ENCODE measurements at places on chromosomes 2 and 18.

GRCh38 chr2:191650896-191651773, 26.8 kb upstream of the NABP1 start:
- no peak for DNase-seq

DNA sequence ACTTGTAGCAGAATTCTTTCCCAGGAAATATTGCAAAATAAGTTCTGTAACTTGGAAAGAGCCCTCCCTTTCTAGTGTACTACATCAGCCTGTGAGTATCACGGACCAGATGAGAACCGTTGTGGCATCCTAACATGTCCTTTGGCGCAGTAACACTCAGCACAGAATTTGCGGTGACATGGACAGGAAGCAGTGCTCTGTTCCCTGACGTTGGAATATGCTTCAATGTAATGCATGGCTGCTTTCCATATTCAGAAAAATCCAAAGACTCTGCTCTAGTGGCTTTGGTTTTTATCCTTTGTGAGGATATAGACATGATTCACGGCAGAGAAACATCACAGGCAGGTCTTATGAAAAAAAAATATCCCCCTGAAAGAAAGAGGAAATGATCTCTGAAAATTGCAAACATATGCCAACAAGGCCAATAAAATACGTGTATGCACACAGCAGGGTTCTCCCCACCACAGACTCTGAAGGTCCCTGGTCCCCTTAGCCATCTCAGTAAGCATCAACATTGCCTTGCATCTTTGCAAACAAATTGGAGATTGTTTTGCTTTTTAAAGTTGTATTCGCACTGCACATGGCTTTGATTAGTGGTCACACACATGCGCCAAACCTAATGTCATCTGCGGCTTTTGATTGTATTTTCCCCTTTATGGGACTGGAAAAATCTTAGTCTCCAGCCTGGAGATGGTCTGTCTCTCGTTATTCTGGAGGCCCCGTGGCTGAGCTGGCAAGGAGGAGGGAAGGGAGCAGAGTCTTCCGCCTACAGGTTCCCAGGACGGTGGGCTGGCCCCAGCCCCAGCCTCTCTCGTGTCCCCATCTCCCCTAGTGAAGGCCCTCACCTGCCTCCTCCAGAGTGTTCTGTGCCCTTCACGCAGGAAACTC, 122.9 kb downstream of the COPS8 start:
- DNase-seq = no peak

DNA sequence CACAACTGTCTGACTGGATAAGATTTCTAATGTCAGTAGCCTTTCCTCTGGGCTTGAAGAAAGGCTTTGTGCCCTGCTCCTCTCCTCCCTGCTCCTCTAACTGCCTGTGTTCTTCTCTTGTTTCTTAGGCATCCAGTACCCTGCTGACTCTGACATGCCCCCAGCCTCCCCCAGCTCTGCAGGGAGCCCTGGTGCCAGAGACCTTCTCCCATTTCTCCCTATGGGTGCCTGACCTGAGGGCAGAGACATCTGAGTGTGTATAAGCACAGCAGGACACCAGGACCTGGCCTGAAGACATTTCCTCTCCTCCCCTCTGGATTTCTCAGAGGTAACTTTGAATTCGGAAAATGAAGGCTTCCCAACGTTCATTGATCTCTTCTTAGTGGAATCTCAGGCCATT, 23.6 kb downstream of the RNF144A start:
- DNase-seq = no peak

DNA sequence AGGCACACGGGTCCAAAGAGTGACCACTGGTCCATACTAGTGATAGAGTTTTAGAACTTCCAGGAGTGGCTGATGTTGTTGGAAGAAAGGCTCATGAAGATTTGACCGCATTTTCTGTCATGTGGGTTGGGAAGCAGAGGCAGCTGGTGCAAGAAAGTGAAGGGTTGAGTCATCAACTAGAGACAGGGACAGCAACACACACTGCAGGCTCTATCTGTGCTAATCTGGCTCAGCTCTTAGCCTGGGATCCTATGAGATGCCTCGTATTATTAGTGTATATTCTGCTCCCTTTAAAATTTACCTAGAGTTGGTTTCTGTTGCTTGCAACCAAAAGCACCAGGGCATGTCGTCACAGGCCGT, 2.5 kb upstream of the SH3RF3 start:
- no peak for DNase-seq

DNA sequence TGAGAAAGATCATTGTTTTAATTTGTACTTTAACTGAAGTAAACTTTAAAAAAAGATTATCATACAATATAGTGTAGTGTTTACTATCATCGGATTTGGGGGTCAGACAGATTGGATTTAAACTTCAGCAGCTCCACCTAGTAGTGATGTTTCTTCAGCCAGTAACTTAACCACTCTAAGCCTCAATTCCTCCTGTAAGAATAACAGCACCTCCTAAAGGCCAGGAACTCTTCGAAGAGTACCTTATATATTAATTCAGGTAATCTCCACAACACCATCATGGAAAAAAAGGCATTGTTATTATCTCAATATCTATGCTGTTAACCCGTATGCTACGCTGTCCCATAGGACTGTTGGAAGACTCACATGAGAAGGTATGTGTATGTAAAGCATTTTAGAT, 69.0 kb upstream of the DLGAP1 start:
- no peak for DNase-seq

- no peak for DNase-seq
Observed at GRCh38 chr18:65990944-65991708, 240.3 kb downstream of the CDH7 start.

DNA sequence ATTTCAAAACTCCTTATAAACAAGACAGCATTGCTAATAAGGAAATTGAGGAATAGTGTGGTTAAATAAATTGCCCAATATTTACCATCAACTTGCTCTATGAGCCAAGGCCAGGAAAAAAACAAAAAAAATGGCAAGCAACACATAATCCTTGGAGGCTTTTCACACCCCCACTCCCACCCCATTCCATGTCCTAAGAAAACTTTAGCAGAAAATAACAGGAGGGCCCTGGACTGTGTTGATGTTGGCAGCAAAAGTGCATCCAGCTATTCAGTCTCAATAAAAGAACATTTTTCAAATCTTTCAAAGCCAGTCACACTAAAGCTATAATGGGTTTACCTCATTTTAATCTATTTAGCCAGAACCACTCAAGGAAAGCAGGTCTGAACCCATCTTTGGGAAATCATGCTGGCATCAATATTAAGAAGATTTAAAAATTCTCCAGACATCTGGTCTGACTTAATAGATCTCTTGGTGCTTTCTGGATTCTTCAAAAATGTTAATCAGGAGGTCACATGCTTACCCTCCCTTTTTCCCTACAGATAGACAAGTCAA, 34.6 kb upstream of the STK17B start:
- no peak for DNase-seq
